Dermis blood vessel endothelial cell (primary cell): ENCODE measurements at places on chromosomes 3 and 15.

DNA sequence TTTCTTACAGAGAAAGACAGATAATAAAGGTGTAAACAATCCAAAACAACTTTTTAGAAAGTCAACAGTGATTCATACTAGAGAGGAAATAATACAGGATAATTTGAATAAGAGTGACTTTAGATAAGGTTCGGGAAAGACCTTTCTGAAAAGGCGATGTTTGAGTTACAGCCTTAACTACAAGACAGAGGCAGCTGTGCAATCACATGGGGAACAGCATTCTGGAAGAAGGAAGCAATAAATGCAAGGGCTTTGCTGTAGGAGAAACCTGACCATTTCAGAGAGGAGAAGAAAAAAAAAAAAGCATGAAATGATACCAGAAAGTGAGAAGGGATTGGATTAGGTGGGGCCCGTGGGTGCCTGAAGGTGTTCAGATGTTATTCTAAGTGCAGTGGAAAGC, 200.6 kb upstream of the ATP11B start:
- DNase-seq, result no peak

- DNase-seq, result peak; percentile 91
These were observed 959 bp upstream of the RASA2 start for GRCh38 chr3:141485641-141486495.

DNA sequence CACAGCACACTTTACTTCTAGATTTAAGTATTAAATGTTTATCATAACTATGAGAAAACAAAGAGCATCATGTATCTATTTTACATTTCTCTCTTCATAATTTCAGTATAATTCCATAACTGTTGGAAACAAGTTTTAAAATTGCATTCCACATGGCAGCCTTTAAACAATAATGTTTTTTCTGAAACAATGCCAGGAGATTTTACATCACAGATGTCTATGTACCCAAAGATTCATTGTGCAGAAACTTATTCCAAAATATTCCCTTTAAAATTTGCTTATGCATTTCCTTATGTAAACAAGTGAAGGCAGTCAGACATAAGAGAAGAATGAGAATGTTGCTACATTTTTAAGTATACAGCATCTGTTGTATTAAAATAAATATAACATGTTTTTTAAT, 324.9 kb upstream of the COL8A1 start:
- DNase-seq, result peak; percentile 67

DNA sequence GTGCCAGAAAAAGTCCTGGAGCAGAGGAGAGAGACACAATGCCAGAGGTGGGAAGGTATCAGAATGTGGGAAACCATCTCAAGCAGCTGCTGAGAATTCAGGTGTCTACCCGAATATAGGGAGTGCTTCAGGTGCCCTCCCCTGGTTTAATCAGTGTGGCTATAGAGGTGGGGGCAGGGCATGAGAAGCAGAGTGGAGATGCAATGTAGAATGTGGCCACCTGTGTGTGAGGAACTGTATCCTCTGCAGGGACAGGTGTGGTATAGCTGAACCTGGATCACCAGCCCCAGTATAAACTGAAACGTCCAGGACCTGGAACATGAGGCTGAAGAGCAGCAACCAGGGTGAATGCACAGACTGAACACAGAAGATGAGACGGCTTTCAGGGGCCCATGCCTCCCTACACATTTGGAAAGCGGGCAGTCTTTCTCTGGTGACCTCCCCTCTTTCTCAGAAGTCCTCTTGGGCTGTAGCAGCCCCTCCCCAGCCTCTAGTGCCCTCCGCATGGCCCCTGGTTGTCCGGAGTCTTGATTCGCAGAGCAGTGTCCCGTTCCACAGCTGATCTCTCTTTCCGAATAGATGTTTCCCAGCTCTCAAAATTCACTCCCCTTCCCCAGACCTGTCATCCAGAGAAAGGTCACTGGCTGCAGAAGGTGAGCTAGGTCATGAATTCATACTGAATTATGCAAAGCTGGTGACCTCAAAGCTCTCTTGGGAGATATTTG, 103.1 kb downstream of the ABHD5 start:
- DNase-seq, result no peak

- no peak for DNase-seq
These were observed 302.1 kb upstream of the STT3B start for GRCh38 chr3:31230425-31231223.

GRCh38 chr15:87981969-87982368, 274.6 kb downstream of the NTRK3 start:
- DNase-seq, result no peak

DNA sequence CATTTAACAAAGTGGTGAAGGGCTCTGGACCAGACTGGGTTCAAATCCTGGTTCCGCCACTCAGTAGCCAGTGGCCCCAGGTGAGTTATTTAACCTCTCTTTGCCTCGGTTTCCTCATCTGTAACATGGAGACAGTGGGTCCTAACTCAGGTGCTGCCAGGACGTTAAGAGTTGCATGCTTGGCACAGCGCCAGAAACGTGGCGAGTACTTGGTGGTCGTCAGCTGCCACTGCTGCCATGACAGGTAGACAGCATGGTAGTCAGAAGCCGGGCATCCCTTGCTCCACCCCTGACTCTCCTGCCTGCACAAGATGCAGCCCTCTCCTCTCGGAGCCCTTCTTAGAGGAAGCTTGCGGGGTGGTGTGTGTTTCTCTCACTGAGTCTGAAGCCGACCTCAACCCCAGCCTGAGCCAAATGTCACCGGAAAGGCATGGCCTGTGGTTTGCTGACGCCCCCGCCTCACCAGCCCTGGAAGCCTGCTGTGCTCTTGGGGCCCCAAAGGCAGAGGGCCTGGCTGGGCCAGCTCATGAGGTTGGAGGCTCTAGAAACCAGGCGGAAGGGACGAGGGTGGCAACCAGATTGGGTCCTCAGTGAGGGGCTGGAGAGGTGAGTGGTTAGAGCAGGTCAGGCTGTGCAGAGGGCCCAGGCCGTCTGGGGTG, 160.8 kb upstream of the TLE3 start:
- no peak for DNase-seq

DNA sequence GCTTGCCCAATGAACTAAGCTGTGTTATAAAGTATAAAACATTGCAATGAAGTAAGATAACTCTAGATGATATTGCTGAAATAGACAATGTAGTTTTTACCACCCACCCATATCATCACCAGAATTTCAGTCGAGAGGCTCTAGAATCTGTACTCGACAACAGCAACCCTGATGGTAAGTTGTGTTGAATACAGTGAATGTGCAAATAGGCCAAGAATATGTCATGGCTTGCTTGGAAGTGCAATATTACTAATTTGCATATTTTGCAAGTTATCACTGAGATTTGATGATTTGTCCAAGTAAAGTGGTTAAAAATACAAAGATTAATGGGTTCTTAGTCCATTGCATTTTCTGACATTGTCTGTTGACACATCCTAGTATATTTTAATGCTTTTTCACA, 90.6 kb upstream of the TUSC7 start:
- DNase-seq, result no peak

DNA sequence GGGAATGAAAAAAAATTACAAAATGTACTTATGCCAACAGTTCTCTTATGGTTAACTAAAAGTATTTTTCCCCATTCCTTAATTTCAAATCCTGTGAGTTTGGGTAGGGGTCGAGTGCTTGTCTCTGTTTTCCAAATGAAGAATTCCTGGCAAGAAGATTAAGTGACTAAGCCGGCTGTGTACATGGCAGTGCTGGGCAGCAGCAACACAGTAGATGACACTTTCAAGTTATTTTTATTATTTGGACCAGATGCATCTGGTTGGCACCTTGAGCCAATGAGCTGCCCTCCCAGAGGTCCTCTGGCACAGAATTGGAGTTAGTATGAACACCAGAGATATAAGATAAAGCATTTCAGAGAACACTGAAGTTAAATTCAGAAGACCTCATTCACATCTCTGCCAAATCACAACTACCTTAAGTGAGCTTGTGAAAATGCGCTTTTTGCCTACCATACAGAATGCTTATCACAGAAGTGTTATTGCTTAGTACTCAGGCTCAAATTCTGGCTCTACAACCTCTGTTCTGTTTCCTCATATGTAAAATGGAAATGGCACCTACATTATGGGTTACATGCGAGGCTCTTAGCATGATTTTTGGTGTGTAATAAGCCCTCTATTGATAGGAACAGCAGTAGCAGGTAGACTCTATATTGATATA, 256.9 kb downstream of the UBE2E2 start:
- no peak for DNase-seq

DNA sequence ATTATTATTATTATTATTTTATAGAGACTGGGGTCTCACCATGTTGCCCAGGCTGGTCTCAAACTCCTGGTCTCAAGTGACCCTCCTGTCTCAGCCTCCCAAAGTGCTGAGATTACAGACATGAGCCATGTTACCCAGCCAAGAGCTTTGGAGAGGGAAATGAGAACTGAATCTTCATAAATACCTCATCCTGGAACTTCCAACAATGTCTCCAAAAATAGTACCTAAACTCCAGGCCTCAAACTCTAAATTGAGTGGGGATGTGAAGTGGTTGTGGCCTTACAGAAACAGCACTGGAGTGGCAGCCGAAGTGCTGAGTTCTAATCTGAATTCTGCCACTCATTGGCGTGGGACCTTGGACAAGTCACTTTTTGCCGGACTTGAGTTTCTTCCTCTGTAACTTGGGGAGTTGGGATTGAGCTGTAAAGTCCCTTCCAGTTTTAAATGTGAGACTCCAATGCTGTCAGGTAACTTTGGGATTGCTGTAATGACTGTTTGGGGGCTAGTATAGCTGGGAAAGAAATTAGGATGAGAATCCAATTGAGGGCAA, 10.0 kb upstream of the SRP14 start:
- DNase-seq, result no peak

- DNase-seq, result peak; percentile 53
These were observed 22.5 kb downstream of the CDCP1 start for GRCh38 chr3:45123581-45124269.

- no peak for DNase-seq
These were observed 71.1 kb downstream of the CHSY1 start for GRCh38 chr15:101180620-101181307.

DNA sequence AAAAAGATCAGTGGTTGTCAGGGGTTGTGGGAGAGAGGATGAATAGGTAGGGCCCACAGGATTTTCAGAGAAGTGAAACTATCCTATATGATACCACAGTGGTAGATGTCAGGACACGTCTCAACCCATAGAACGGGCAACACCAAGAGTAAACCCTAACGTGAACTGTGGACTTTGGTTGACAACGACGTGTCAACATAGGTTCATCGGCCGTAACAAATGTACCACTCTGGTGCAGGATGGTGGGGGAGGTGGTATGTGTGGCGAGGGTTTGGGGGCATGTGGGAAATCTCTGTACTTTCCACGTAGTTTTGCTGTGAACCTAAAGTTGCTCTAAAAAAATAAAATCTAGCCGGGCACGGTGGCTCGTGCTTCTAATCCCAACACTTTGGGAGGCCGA, 13.0 kb upstream of the PIGZ start:
- no peak for DNase-seq

GRCh38 chr3:4251412-4251811, 51.8 kb upstream of the SETMAR start:
- DNase-seq, result no peak

DNA sequence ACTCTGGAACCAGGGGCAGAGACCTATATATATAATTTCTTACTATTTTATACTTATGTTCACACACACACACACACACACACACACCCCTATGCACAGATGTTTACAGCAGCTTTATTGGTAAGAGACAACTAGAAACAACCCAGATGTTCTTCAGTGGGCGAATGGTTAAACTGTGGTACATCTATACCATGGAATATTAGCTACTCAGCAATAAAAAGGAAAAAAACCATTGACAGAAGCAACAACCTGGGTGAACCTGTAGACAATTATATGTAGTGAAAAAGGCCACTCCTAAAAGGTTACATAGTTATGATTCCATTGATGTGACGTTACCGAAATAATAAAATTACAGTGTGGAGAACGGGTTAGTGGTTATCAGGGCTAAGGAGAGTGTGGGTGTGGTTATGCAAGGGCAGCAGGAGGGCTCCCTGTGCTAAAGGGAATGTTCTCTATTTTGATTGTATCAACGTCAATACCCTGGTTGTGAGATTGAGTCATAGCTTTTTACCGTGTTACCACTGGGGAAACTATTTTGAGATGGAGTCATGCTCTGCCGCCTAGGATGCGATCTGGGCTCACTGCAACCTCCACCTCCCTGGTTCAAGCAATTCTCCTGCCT, 85.5 kb downstream of the FLNB start:
- peak; percentile 59 for DNase-seq

DNA sequence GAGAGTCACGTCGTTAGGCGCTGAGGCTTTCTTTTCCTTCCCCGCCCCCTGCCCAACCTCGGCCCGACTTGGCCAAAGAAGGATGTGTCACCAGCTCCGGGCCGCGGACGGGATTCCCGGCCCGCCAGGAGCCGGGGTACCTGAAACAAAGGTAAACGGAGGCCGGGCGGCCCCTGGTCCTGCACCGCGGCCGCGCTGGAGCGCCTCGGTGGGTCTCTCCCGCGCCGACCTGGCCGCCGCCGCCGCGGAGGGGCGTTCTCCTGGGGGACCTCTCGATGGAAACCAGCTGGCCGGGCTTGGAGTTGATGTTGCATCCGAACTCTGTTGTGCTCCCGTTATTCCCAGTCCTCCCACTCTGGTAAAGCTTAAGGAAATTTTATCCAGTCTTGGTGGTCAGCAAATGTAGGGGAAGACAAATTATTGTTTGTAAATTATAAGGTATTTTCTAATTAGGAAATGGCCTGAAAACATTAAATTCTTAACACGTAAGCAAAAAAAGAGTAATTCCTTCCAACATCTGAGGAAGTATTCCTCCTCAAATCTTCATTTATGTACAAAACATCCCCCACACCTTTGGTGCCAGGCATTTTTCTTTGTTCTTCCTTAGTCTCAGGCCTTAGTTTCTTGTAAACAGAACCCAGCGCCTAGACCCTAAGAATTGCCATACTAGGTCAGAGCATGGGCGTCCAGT, 888 bp downstream of the PPP2R3A start:
- peak; percentile 19 for DNase-seq

DNA sequence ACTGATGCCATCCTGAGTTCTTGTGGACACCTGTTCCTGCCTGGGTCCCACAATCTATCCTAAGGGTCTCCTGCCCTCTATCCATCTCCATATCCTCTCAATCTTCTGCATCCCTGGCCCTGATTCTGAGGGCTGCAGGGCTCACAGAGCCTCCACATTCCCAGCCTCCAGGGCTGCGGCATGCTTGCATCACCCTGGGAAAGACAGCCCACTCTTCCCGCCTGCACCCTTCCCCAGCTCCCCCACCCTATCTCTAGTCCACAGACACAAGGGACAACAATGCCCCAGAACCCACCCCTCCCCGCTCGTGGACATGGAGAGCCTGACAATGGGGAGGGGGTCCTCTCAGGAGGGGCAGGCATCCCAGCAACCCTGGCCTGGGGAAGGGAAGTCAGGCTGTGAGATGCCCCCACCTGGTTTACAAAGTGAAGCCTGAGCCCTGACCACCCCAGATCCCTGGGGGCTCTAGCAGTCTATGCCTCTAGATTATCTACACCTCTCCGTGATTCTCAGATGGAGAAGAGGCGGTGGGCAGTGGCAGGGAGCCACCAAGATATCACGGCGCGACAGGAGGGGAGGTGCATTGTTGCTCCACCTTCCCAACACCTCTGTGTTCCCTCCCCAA, 10.3 kb downstream of the SEMA3G start:
- no peak for DNase-seq
